ENCODE measurements at places on chromosomes 13 and 19. TPM values are rescaled to one million over a fixed set of nuclear protein-coding genes. Genes with fewer than 3 reads are reported as not detected.

Gene ZNF749
- 16.0 TPM for total RNA-seq

Gene MEIOSIN
- 0.07 TPM for total RNA-seq

Gene GPR4
- total RNA-seq = 0.10 TPM

Gene FXYD5
- 255 TPM for total RNA-seq

Gene NLRP9
- total RNA-seq = not detected

GRCh38 chr13:96090240-96091101 lies 564 bp downstream of the HS6ST3 start:
- no peak for DNase-seq

- DNase-seq = no peak
Measured at GRCh38 chr19:11041966-11042627, 47.2 kb upstream of the LDLR start.

Measured in HT1080 (cell line).